ENCODE measurements at places on chromosomes 2 and 18.

- DNase-seq = peak; percentile 27
Observed at GRCh38 chr2:95215018-95215612, 7.8 kb downstream of the ZNF892 start.

- no peak for DNase-seq
Observed at GRCh38 chr18:7844017-7844416, 276.9 kb downstream of the PTPRM start.

DNA sequence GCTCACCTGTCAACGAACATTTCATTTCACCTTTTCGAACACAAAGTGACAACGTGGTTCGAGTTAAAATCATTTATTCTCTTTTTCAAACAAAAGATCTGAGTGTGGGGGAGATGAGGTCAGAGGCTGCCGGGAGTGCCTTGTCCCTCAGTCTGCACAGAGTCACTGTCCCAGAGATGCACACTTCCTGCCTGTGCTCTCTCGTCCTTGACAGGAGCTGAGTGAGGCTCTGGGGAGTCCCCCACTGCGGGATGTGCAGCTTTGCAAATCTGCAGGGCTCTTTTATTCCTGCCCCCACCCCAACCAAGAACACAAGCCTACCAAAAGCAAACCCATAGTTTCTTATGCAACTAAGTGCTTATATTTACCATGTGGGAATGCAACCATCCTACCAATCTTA is 497.8 kb downstream of the EIPR1 start:
- no peak for DNase-seq

GRCh38 chr2:13193900-13194299 is 477.2 kb downstream of the TRIB2 start:
- DNase-seq = peak; percentile 60

DNA sequence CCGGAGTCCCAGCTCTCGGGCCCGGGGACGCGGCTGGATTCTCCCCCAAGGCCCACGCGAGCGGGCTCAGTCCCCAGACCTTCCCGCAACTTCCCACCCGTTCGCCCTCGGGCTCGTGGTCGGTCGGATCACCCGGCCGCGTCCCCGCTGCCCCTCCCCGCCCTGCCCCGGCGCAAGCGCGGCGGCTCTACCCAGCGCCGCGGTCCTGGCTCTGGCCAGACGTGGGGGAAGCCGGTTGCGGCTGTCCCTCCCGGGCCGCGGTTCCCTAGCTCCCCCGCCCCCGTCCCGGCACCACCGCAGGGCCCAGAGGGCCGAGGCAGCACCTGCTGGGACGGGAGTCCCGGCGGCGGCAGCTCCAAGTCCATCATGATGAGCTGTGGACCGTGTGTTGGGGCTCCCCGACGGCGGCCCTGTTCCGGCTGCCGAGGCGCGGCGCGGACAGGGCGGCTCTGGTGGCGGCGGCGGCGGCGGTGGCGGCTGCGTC is 276 bp downstream of the NFE2L2 start:
- no peak for DNase-seq

DNA sequence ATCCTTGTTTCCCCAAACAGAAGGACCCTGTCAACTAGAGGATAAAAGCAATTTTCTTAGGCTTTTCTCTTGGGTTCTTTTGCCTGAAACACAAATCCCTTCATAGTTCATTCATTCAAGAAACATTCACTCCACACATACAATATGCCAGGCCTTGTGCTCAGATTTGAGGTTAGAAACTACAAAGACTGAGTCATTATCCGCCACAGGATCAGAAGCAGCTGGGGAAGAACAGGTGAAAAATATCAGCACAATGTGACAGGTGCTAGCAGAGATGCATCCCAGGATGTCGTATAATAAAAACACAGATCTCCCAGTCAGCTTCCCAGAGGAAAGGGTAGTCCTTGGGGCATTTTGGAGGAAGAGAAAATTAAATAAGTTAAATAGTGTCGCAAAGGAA is 172.4 kb downstream of the LRATD1 start:
- no peak for DNase-seq

GRCh38 chr2:171317492-171318125 is 116.2 kb downstream of the METTL8 start:
- DNase-seq = no peak

DNA sequence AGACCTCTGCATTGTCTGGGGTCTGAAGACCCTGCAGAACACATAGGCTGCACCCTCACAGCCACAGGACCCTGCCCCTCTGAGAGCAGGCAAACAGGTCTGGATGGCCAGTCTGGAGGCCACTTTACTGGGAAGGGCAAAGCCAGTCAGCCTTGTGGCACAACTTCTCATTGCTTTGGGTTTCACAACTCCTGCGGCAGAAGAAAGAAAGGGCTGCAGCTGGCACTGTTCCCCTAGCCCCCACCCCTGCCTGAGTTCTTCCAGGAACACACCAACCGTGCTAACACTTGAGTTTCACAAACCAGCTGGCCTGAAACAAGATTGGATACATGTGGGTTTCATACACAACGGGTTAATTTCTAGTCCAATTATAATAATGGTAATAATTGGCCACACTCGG is 276.5 kb upstream of the MGAT5 start:
- DNase-seq = no peak

- DNase-seq = no peak
Observed at GRCh38 chr2:2703172-2703571, 372.1 kb upstream of the MYT1L start.

DNA sequence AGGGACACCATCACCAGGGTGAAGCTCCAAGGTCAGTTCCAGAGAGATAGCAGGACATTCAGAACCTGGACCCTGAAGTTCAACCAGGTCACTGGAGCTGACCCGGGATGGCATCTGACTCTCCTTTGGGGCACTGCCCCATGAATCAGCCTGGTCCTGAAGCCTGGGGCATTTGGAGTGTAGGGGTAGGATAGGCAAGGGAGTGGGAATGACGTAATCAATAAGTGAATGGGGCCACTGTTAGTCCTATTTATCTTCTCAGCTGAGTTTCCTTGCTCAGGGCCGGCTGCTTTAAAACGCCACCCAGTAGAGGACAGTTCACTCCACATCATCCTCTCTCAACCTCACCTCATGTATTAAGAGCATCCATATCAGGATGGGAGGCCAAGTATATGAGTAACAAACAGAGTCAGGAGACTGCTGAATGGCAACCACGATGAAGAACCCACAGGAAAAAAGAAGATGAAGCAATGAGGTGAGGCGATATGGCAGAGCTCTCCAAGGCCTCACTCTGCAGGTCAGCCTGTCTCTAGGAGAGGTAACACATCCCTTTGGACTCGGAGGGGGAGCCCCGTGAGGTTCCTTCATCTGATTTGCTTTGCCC is 1.8 kb upstream of the RFX8 start:
- no peak for DNase-seq

DNA sequence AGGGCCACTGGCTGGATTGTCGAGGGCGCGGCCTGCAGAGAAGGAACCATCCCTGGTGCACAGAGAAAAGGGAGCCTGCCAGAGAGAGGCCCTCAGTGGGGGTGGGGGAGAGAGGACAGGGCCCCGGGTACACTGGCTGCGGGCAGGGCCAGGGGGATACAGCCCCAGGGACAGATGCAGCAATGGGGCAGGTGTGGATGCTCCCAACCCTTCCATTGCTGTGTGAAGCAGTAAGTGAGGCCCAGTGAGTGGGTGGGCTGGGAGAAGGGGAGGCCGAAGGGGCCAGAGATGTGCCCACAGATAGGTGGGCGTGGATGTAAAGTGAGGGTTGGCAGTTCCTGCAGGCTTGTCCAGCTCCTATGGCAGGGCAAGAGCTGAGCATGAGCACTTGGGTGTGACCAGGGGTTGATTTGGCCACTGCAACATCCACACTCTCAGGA is 7.4 kb downstream of the AGXT start:
- DNase-seq = no peak

DNA sequence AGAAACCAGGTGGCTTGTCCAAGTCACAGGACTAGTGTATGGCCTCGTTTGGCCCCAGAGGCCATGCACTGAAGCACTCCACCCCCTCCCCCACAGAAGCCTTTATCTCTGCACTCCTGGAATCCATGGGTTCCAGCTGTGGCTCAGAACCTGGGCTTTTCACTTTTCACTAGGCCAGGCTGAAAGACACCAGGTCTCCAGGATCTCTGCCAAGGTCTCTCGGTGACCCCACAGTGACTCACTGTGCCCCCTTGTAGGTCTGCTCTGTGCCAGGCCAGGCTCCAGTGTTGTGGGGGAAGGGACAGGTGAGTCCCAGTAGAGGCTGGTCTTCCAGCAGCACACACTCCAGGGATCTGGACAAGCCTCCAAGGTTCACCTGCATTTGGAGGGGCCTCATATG is 31.0 kb upstream of the GLI2 start:
- DNase-seq = no peak

DNA sequence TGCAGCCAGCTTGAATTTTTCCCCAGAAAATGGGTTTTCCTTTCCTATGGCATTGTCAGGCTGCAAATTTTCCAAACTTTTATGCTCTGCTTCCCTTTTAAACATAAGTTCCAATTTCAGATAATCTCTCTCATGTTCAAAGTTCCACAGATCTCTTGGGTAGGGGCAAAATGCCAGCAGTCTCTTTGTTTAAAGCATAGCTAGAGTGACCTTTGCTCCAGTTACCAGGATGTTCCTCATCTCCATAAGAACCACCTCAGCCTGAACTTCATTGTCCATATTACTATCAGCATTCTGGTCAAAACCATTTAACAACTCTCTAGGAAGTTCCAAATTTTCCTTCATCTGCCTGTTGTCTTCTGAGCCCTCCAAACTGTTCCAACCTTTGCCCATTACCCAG is 68.3 kb downstream of the SGPP2 start:
- no peak for DNase-seq

DNA sequence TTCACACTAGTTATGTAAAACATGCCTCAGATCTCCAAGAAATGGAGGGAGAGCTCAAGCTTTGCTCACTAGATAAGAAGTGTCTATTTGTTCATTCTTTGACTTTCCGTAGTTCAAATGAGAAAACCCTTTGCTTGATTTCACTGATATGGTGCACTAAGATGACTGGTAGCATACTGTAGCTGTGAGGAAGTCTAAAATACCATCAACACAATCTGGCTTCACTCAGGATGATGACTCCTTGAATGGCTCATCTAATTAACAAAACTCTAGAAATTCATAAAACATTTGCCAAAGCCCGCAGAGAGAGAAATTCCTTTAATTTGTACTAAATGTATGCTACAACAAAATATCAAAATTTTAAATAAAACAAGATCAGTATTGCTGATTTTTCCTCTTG is 152.8 kb upstream of the STK17B start:
- DNase-seq = no peak

DNA sequence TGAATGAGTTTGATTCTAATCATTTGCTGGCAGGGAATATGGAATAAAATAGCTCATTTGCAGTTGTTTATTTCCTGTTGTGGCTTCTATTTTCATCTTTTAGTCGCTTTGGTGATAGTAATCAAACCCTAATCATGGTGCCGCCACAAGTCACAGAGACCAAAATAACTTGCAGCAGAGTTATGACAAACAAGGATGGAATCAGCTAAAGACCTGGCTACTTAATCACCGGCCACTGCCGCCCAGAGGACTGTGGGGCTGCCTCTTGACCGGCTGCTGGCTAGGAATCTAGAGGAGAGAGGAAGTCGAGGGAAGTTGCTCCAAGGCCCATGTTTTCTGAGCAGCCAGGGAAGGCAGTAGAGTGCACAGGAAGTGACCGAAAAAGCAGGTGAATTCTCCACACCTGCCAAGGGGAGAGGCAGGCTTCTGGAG is 5.1 kb upstream of the SMAD7 start:
- DNase-seq = peak; percentile 79

- DNase-seq = no peak
Observed at GRCh38 chr2:43851011-43851980, 12.5 kb downstream of the ABCG8 start.

GRCh38 chr18:3379685-3380084 is 70.3 kb upstream of the TGIF1 start:
- no peak for DNase-seq

DNA sequence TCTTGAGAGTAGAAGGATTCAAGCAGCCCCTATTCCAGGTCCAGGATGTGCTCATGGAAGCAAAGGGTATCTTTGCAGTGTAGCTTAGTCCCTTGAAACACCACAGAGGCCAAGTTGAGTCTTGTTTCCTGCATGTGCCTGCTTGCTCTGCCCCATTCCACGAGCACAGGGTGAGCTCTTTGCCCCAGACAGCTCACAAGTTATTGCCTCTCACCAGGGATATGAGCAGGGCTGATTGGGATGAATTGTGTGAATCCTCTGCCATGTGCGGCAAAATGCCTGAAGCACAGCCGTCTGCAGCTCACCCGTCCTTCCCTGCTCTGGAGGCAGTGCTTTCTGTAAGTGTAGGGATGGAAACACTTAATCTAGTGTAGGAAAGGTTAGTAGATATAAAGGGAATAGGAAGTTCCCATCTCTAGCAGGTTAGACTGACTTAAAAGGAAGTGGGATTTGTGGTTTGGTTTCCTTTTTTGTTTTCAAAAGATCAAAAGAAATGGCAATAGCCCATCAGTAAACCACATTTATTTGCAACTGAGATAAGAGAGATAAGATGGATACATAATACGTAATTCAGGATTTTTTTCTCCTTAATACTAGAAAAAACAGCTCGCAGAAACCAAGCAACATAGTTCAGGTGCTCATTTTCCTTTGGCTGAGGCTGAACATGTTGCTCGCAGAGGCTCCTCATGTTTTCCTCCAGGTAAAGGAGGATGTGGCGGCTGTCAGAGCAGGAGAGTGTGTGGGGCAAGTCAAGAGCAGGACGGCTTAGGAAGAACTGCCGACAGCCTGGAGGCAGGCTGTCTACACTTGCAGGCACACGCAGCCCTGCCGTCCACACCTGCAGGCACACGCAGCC is 41.4 kb downstream of the TMEM182 start:
- no peak for DNase-seq

DNA sequence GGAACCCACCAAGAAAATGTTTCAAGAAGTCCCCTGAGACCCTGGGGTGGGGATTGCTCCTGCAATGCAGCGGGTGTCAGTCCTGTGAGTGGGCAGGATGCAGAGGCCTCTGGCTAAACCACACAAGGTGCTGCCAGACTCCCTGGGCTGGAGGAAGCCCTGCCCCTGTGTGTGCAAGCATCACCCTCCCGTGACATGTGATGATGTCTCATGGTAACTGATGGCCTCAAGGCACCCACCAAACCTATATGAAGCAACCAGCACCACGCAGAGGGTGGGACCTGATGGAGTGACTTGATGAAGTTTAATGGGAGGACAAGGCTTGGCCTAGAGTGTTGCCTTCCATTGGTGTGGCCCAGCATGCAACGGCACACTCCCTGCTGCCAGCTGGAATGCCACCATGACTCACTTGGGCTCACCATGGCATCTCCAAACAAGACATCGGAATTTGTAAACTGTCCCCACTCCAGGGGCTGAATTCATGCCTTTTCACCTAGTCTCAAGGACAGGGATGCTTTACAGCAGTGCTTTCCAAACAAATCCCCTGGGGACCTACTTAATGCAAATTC is 8.7 kb upstream of the SLC14A1 start:
- DNase-seq = no peak

- no peak for DNase-seq
Observed at GRCh38 chr2:108949316-108950239, 39.4 kb downstream of the EDAR start.

GRCh38 chr18:59514203-59514602 is 155.1 kb upstream of the LMAN1 start:
- no peak for DNase-seq

All from RKO (cell line).